ENCODE measurements at places on chromosomes 12 and 14.

GRCh38 chr12:123928897-123929296 lies 43.7 kb downstream of the CCDC92 start:
- DNase-seq, result no peak

GRCh38 chr12:75666939-75667334 lies 155.5 kb upstream of the KRR1 start:
- DNase-seq, result peak; percentile 94

GRCh38 chr12:88383405-88383804 lies 196.9 kb downstream of the KITLG start:
- no peak for DNase-seq

GRCh38 chr14:68506645-68507419 lies 286.0 kb downstream of the ZFP36L1 start:
- no peak for DNase-seq

GRCh38 chr14:103711516-103712431 lies 3.5 kb downstream of the XRCC3 start:
- no peak for DNase-seq

DNA sequence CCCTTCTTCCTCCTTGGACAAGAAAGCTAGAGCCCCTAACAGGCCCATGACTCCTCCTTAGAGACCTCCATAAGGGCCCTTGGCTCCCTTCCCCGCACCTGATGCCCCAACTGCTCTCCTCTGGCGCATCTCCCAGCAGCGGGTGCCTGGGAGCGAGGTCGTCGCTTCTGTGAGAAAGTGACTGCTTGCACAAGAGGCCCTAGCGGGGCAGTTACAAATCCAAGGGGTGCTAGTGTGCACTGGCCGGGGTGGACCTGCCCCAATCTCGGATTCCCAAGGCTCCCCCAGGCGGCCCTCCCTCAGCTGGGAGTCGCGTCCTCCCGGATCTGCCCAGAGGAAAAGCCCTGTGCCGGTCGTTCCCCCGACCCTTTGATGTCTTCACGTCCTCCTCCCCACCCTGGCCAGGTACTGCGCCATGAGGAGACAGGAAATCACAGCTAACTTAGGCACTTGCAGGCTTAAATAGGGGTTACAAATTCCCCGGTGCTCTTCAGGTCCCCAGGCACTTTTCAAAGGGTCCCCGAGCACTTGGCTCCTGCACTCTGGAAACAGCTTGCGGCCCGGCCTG lies 2.8 kb downstream of the NKX2-8 start:
- no peak for DNase-seq

DNA sequence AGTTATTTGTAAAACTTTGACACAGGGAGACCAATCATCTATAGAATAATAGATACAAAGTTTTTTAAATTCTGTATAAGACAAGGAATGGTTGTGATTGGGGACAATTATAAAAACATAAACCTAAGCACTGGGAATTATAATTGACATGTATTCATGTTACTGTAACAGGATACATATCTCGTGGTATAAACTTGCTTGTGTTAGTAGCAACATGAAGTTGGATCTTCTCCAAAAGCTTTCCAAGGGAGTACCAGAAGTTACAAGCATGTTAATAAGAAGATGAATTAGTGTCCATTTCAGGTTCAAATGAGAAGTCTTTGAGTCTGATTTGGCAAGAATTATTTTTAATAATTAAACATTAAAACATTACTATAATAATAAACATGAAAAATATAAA lies 42.2 kb downstream of the CDKL1 start:
- DNase-seq, result no peak

- DNase-seq, result no peak
These were observed 3.7 kb downstream of the NFKBIA start for GRCh38 chr14:35400648-35401421.

DNA sequence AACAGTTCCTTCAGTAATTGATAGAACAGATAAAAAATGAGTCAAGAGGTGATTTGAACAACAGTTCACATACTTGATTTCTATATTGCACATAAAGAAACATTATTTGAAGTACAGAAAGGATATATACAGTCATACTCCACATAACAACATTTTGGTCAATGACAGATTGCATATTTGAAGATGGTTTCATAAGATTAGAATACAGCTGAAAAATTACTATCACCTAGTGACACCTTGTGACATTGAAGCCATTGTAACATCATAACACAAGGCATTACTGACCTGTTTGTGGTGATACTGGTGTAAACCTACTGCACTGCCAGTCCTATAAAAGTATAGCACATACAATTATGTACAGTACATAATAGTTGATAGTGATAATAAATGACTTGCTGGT lies 43.1 kb upstream of the ABCC9 start:
- no peak for DNase-seq

DNA sequence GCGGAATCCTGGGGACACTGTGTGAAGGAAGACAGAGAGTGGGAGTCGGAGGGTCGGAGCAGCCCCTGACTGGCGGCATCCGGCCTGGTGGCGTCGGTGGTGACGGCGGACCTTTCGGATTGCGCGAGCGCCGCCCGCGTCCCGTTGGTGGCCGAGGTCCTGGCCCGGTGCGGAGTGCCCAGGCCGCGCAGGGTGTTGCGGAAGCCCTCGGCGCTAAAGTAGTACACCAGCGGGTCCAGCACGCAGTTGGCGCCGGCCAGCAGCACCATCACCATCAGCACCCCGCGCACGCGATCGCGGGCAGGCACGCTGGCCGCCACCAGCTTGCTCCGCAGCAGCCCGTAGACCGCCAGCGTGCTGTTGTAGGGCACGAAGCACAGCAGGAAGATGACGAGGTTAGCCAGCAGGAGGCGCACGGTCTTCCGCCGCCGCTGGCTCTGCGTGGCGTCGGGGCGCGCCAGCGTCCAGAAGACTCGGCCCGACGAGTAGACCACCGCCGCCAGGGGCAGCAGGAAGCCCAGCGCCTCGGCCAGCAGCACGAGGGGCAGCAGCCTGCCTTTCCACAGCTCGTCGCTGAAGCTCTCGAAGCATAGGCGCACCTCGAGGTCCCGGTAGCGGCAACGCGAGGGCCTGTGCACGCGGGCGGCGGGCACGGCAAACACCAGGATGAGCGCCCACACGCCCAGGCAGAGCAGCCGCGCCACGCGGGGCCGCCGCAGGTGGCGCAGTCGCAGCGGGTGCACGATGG lies 13.1 kb upstream of the CHD4 start:
- DNase-seq, result no peak

GRCh38 chr14:55745906-55746305 lies 165.9 kb downstream of the KTN1 start:
- no peak for DNase-seq

- DNase-seq, result no peak
These were observed 48.6 kb upstream of the TMPO start for GRCh38 chr12:98466640-98467400.

DNA sequence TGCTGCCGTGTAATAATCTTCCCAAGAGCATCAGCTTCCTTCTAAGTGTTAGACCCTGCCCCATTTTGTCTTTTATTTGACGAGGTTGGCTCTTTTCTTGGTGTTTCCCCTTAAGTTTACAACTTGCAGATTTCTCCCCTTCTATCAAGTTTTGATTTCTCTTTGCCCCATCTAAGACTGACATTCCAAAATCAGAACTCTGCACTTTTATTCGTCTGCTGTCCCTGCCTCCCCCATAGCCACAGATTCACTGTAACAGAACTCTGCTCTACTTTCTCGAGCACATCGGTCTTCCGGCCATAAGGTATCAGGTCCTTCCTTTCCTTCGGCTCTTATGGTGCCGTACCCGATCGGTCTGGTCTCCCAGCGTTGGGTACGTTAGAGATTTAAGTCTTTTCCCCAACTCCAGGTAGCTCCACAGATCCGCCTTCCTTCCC lies 563 bp downstream of the DCP1B start:
- no peak for DNase-seq

- DNase-seq, result no peak
These were observed 102.4 kb downstream of the CCDC91 start for GRCh38 chr12:28292699-28293098.

GRCh38 chr12:98385641-98386040 lies 129.7 kb upstream of the TMPO start:
- no peak for DNase-seq

- DNase-seq, result no peak
These were observed 86.6 kb downstream of the KITLG start for GRCh38 chr12:88493636-88494035.

DNA sequence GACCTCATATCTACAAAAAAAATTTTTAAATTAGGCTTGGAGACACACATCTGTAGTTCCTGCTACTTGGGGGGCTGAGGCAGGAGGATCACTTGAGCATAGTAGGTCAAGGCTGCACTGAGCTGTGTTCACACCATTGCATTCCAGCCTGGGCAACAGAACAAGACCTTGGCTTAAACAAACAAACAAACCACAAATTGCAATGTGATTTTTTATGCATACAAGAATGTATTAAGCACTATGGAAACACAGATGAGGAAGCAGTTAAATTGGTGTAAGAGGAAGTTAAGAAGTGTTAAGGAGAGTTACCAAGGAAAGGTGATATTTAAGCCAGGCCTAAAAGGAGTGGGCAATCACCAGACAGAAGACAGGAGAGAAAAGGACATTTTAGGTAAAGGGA lies 83.6 kb upstream of the HECTD1 start:
- DNase-seq, result no peak

GRCh38 chr12:71763677-71764379 lies 9.2 kb downstream of the RAB21 start:
- no peak for DNase-seq

- no peak for DNase-seq
These were observed 14.2 kb downstream of the ZNF641 start for GRCh38 chr12:48336564-48336963.

- DNase-seq, result peak; percentile 71
These were observed 87.3 kb downstream of the PHLDA1 start for GRCh38 chr12:75944097-75944904.

- DNase-seq, result no peak
These were observed 69.9 kb downstream of the PLXNC1 start for GRCh38 chr12:94218233-94218632.

DNA sequence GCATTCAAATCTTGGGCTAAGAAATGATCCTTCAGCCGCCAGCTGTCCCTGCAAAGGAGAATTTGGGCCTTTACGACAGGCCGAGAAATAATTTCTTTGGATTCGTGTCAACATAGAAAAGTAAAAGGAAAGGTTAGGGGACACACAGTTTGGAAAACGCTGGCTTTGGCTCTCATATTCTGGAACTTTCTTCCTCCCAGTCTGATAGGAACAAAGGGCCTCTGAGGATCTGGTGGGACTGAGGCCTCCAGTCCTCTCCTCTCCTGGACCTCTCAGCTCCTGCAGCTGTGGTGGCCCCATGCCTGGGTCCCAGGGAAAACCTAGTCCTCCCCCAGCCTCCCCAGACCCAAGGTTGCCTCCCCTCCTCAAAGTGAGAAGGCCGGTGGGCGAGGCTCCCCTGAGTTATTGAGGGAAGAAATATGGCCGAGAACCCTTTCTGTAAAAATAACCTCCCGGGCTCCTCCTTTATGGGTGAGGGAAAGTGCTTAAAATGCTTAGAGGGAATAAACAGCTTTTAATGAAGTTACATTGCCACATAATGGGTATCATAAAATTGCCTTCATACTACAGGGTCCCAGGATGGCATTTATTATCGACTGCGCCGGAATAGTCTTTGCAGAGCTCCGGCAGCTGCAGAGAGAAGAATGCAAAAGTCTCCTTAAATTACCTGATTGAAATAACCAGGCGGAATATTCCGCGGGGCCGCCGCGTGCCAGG lies 188.3 kb downstream of the PHETA1 start:
- DNase-seq, result no peak

DNA sequence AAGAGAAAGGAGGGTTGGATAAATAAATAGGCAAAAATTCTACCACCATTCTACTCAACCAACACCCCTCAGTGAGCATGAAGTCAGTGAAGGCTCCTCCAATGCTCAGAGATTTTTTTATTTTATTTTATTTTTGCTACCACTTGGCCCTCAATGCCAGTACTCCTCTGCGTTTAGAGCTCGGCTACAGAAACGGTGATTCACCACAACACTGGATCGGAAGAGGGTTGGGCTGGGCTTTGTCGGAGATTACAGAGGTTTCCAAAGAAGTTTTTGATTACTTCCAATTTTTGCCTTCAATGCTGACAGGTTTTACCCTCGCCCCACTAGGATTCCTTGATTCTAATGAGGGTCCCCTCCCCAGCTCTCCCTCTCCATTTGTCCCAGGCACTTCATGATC lies 1027.2 kb upstream of the TMEM132C start:
- DNase-seq, result no peak

- no peak for DNase-seq
These were observed 2.3 kb downstream of the SLC48A1 start for GRCh38 chr12:47775100-47775911.

GRCh38 chr12:131434208-131435125 lies 276.4 kb upstream of the SFSWAP start:
- DNase-seq, result no peak

GRCh38 chr12:5794156-5794555 lies 150.9 kb downstream of the ANO2 start:
- DNase-seq, result no peak

- no peak for DNase-seq
These were observed 3.4 kb downstream of the CIROP start for GRCh38 chr14:23101213-23101970.

DNA sequence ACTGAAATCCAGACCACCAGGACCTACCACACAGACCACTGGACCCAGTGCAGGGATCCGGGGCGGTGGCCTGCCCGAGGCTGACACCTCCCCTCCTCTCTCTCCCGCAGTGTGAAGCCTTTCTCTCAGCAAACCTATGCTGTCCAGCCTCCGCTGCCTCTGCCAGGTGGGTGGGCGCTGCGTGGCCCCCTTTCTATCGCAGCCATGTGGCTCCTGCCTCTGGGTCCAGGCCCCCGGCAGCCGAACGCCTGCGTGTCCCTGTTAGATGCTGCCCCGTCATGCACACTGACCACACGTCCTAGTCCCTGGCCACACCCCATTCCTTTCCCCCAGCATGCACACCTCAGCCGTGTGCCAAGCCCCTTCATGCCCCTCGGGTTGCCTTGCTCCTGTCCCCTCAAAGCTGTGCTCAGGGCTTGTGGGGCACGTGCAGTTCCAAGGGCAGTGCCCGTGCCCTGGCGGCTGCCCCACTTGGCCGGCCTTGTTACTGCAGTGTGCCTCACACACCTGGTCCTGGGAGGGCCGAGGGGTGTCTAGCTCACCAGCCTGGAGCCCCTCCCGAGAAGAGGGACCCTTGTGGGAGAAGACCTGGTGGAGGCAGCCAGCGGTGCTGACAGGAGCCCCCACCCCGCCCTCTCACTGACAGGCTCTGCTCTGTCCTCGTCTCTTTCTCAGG lies 58.0 kb upstream of the TSPAN9 start:
- DNase-seq, result no peak

DNA sequence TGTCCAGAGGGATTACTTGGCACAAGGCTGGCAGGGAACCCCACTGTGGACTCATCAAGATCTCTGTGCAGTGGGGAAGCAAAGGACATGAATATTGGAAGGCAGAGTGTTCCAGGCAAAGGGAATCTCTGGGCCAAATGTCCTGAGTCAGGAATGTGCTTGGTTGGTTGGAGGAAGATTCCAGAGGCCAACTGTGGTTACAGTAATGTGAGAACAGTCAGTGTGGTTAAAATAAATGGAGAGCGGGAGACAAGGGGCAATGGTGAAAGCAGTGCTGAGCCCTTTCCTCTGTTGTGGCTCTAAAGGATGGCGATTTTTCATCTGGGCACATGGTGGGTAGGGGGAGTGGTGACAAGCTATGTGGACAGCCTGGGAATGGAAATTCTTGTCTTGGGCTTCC lies 948.2 kb downstream of the BCL11B start:
- DNase-seq, result no peak

- DNase-seq, result no peak
These were observed 177.5 kb upstream of the TMTC1 start for GRCh38 chr12:29961231-29961630.
